ENCODE measurements at places on chromosomes 7 and 10. TPM values are rescaled to one million over a fixed set of nuclear protein-coding genes. Genes with fewer than 3 reads are reported as not detected.
A peak's percentile ranks its signal among the peaks of the same experiment; 100 is the strongest.

DNA sequence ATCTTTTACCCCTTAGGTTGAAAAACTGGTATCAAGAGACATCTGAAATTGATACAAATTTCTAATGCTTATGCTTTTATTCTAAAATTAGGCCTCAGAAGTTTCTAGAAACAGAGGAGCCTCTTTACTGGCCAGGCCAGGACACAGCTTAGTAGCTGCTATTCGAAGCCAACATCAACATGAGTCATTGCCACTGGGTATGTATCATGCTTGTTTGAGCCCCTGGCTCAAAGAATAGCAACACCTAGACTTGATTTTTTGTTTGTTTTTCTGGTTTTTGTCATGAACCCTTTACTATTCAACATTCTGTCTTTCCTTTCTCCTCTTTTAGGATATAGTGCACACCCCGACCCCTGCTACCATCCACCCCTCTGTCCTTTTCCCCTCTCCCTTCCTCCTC, 90.9 kb upstream of the STK17A start:
- no peak for DNase-seq
- no peak overlapping the region for H3K27ac ChIP-seq
- no peaks in the 10 kb centered on the region for H3K36me3 ChIP-seq
- H3K27me3 ChIP-seq: no peaks in the 10 kb centered on the region

DNA sequence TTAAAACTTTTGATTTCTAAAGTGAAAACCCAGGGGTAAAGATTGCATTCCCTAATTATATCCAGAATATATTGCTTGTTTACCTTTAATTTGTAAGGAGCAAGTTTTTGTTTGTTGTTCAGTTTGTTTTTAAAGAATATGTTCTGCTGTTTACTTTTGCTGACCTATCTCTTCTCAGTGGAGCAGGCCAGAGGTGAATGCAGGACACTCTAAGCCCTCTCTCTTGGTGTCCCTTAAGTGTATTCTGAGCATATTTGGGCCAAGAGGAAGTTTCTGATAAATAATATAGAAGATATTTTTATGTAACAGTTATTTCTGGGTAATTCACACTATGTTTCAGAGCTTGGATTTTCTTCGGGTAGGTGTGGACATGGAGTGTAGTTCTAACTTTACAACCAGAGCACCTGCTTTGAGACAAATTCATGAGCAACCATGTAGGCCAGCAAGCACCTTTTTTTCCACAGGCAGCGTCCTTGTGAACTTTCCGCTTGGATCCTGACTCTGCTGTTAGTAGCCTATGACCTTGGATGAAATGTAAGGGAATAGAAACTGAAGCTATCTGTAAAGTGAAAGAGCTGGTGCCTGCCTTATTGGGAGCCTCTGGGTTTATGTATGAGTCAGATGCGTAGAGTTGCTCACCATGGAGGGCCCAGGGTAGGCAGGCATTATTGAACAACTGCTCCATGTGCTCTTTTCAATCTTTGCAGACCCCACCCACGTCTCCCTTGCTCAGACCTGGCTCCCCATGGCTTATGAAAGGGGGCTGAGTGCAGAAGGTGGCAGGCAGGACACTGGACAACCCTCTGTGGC, 16.1 kb downstream of the OGDH start:
- no peak overlapping the region for H3K4me3 ChIP-seq
- no peak for DNase-seq
- no peaks in the 10 kb centered on the region for H3K36me3 ChIP-seq
- H3K27me3 ChIP-seq: no peaks in the 10 kb centered on the region
- H3K4me1 ChIP-seq: peaks cover 75% of the 10 kb centered on the region

The SUFU gene
- total RNA-seq: 13.4 TPM

The INTS1 gene
- total RNA-seq: 80.9 TPM

The TFR2 gene
- total RNA-seq: 1.8 TPM

GRCh38 chr10:112801748-112802147, 148.3 kb upstream of the TCF7L2 start:
- DNase-seq: no peak
- no peak overlapping the region for H3K4me3 ChIP-seq
- peaks cover 3% of the 10 kb centered on the region for H3K36me3 ChIP-seq
- no peaks in the 10 kb centered on the region for H3K27me3 ChIP-seq

GRCh38 chr7:74619235-74619860, 38.2 kb upstream of the GTF2I start:
- H3K27ac ChIP-seq: no peak overlapping the region
- no peak overlapping the region for H3K4me3 ChIP-seq
- no peaks in the 10 kb centered on the region for H3K4me1 ChIP-seq

DNA sequence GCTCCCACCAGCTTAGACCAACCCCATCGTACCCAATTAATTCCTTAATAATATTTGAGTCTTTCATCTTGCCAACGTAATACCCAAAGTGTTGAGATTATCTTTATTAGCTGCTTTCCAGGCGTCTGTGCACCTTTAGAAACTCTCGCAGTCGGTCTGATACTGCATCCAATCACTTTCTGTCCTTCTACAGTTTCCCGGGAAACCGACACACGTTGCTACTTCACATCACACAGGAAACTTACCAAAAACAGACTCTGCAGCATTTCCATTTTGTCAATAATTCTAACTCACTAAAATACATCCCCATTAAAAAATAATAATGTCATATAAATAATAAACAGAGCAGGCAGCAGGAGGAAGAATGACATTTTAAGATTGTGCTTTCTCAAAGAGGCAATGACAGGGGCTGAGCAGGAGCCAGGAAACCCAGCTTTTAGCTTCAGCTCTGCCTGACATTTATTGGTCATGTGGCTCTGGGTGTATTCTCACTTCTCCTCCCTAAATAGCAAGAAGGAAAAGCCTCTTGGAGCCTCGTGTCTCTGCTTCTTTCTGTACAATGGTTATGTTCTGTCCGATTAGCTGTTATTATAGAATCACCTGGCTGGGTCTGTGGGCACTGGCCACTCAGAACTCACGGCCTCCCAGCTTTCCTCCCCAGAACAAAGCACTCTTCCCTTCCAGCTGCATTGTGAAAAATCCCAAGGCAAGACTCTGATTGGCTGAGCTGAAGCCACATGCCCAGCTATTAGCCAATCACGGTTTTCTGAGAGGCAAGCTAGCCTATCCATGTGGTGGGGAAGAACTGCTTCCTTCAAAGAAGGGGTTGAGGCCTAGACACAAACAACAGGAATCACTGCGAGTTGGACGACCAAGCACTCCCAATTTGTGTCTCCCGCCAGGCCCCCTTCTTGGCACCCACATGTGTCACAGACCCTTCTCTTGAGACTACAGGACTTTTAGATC, 424.7 kb upstream of the FOXK1 start:
- no peak overlapping the region for H3K4me3 ChIP-seq
- H3K27ac ChIP-seq: no peak overlapping the region

- no peak for DNase-seq
- no peak overlapping the region for H3K4me3 ChIP-seq
- no peaks in the 10 kb centered on the region for H3K27me3 ChIP-seq
These were observed 76.3 kb upstream of the MRLN start for GRCh38 chr10:59829601-59830000.

DNA sequence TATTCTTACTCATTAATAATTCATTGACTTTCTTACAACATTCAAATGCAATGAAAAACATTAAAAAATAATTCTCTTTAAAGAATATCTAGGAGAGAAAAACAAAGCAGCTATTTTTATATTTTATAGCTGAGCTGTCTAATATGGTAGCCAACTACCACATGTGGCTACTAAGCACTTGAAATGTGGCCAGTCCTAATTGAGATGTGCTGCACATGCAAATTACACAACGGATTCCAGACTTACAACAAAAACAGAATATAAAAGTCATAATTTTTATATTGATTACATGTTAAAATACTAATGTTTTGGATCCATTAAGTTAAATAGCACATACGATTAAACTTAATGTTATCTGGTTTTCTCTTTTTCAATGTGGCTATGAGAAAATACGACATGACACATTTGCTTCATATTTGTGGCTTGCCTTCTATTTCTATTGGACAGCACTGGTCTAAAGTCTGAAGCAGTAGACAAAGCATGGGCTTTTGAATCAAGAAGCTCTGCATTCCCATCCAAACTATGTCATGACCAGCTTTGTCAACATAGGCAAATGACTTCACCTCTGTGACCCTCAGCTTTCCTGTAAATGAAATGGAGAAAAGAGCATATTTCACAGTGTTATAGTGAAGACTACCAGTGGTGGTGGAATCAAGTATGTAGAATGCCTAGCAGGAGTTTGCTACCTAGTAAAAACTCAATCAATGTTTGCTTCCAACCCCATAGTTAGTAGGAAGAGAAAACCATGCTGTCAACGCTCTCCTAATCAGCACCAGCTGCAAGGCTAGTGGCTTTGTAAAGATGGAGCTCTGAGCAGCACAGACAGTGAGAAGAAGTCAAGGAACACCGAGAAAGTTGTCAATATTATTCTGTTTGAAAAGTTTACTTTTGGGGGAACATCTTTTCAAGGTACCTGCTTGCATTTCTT, 37.1 kb upstream of the GDF10 start:
- H3K36me3 ChIP-seq: no peaks in the 10 kb centered on the region
- H3K27ac ChIP-seq: no peak overlapping the region
- H3K27me3 ChIP-seq: no peaks in the 10 kb centered on the region
- H3K4me3 ChIP-seq: no peak overlapping the region
- H3K4me1 ChIP-seq: no peaks in the 10 kb centered on the region

The ADRA2A gene
- total RNA-seq: 2.8 TPM

DNA sequence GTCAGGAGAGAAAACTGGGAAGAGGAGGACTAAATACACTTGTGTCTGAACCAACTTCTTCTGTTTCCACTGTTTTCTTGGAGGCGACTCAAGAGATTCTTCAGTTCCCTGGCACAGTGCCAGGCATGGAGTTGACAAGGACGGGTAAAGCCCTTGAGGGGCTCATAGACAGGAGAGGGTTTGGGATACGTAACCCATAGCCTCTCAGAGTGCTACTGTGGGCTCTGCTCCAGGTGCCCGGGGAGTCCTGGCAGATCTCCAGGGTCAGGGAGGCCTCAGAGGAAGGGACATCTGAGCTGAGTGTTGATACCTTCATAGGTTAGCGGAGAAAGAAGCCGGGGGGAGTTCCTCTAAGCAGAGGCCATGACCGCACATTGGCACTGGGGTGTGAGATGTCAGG, 42.0 kb downstream of the GALNT17 start:
- no peak overlapping the region for H3K27ac ChIP-seq
- peak; percentile 24 for DNase-seq
- H3K27me3 ChIP-seq: no peaks in the 10 kb centered on the region
- no peaks in the 10 kb centered on the region for H3K36me3 ChIP-seq
- no peak overlapping the region for H3K4me3 ChIP-seq

DNA sequence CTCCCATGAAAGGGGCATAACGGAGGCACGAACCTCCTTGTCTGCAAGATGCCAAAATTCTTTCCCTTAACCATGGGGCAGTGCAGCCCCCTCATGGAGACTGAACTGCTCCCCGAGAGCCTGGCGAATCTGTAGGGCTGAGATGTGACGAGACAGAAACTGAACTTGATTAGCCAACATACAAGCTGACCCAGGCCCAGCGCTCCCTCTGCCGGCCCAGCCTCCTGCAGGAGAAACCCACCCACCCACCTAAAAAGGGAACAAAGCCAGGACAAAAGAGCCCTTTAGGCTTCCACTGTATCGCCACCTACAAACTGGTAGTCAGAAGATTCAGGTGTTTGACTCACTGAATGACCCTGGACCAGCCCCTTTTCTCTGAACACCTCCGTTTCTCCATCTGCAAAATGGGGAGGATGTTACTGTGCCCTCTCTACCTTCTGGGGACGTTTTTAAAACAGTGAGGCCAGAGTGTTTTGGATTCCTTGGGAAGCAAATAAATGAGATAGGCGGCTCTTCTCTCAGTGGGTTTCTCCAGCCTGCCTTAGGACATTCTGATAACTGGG, 58.4 kb downstream of the C10orf105 start:
- H3K27me3 ChIP-seq: no peaks in the 10 kb centered on the region
- no peak overlapping the region for H3K27ac ChIP-seq
- H3K4me1 ChIP-seq: no peaks in the 10 kb centered on the region
- no peak overlapping the region for H3K4me3 ChIP-seq
- no peak for DNase-seq
- no peaks in the 10 kb centered on the region for H3K36me3 ChIP-seq

The GATA3 gene
- total RNA-seq: 1.7 TPM

Data from left lung (tissue), 14 donors.